ENCODE measurements at places on chromosomes 2 and 18. TPM values are rescaled to one million over a fixed set of nuclear protein-coding genes. Genes with fewer than 3 reads are reported as not detected.

DNA sequence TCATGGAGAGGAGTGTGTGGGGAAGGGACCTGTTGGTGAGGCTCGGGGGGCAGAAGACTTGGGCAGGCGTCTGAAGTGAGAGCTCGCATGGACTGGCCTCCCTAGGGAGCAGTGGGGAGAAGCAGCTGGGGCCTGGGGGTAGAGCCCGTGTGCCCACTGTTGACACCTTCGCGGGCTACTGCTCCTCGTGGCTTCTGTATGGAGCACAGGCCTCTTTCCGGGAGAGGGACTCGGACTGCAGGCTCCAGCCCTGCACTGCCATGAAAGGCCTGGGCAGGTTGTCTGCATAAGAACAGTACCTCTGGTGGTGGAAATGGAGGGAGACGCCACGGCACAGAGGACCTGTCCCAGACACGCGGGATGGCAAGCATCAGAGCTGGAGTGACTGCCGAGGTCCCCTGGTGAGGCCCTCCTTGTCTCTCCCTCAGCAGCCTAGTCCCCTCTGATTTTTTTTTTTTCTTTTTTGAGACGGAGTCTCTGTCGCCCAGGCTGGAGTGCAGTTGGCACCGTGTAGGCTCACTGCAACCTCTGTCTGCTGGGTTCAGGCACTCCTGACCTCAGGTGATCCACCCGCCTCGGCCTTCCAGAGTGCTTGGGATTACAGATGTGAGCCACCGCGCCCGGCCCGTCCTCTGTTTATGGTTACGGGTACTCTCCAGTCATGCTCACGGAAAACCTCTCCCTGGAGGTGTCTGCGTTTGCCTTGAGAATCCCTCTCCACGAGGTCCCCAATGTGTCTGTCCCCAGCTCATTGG lies 44.7 kb upstream of the PTMA start:
- no peak for DNase-seq

GRCh38 chr2:113176696-113177355 lies 3.1 kb downstream of the PSD4 start:
- no peak for DNase-seq

GKN2 gene
- not detected for total RNA-seq

ARHGEF4 gene
- 0.51 TPM for total RNA-seq

KHK gene
- total RNA-seq: 17.8 TPM

Data from CD8-positive, alpha-beta memory T cell (primary cell).